ENCODE measurements at places on chromosomes 4 and X.

GRCh38 chrX:68930542-68931317, 101.9 kb downstream of the EFNB1 start:
- peaks cover 5% of the 10 kb centered on the region for H3K27me3 ChIP-seq
- no peak overlapping the region for H3K4me3 ChIP-seq
- H3K4me1 ChIP-seq, result peaks cover 12% of the 10 kb centered on the region
- no peaks in the 10 kb centered on the region for H3K36me3 ChIP-seq

- H3K4me1 ChIP-seq, result peaks cover 51% of the 10 kb centered on the region
- H3K27me3 ChIP-seq, result peaks cover 8% of the 10 kb centered on the region
- H3K36me3 ChIP-seq, result no peaks in the 10 kb centered on the region
- DNase-seq, result no peak
- peak overlapping the region; percentile 79 for H3K4me3 ChIP-seq
These were observed 836 bp upstream of the LNX1 start for GRCh38 chr4:53592122-53592521.

GRCh38 chr4:100933628-100934027, 413.7 kb downstream of the PPP3CA start:
- H3K36me3 ChIP-seq, result no peaks in the 10 kb centered on the region
- H3K27me3 ChIP-seq, result no peaks in the 10 kb centered on the region

- H3K4me1 ChIP-seq, result no peaks in the 10 kb centered on the region
- H3K36me3 ChIP-seq, result peaks cover 54% of the 10 kb centered on the region
- H3K27ac ChIP-seq, result peak overlapping the region; percentile 84
- no peak overlapping the region for H3K4me3 ChIP-seq
These were observed 45.5 kb downstream of the XIAP start for GRCh38 chrX:123905332-123905731.

GRCh38 chrX:69073721-69074120, 91.5 kb downstream of the PJA1 start:
- H3K4me3 ChIP-seq, result no peak overlapping the region
- H3K36me3 ChIP-seq, result no peaks in the 10 kb centered on the region
- peaks cover 42% of the 10 kb centered on the region for H3K4me1 ChIP-seq
- DNase-seq, result no peak
- H3K27ac ChIP-seq, result no peak overlapping the region

Measured in nephron progenitor cell (in vitro differentiated cells).